Daoy (cell line): ENCODE measurements at places on chromosomes 1 and 21. TPM values are rescaled to one million over a fixed set of nuclear protein-coding genes. Genes with fewer than 3 reads are reported as not detected.
A peak's percentile ranks its signal among the peaks of the same experiment; 100 is the strongest.

GRCh38 chr1:109371341-109371739 is 26.4 kb downstream of the SORT1 start:
- peak; percentile 68 for DNase-seq

DNA sequence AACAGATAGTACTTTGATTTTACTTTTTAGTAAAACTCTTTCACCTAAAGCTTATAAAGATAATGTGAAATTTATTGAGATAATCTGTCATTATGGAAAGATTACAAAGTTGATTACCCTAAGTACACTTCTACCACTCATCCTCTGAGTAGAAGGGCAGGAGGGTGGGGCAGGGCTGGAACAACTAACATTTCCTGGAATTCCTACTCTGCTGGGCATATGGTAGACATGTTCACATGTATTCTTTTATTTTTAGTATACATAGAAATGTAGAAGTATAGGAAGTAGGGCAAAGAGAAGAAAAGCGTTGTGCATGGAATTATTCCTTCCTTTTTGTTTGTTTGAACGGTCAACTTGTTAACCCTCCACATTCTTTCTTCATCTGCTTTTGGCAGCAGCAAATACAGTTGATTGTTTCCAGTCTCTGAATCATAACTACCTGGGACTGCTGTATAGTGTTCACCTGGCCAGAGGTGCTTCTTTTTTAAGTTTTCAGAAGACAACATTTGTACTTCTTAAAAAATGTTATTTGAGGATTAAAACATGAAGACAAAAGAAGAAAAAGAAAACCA is 85.1 kb downstream of the POU2F1 start:
- no peak for DNase-seq

GRCh38 chr1:197424380-197424779 is 156.3 kb downstream of the CRB1 start:
- no peak for DNase-seq

GRCh38 chr1:153288634-153289275 is 24.0 kb downstream of the PGLYRP3 start:
- DNase-seq = peak; percentile 60

The SPATA17 gene
- 1.0 and 1.7 TPM in 2 replicates for total RNA-seq

DNA sequence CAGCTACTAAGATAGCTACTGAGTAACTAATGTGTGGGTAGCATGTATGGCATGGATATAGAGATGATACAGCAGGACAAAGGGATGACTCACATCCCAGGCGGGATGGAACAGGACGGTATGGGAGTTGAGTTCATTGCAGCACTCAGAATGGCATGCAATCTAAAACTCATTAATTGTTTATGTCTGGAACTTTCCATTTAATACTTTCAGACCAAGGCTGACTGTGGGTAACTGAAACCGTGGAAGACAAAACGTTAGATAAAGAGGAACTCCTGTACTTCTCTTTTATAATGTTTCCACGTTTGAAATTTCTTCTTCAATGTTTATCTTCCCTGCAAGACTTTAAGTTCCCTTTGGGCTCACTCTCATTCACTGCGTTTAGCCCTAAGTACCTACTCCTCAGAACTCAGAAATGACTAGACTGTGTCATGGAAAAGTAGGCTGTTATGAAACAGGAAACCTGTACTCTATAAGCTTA is 151.9 kb downstream of the MAGI3 start:
- peak; percentile 86 for DNase-seq

DNA sequence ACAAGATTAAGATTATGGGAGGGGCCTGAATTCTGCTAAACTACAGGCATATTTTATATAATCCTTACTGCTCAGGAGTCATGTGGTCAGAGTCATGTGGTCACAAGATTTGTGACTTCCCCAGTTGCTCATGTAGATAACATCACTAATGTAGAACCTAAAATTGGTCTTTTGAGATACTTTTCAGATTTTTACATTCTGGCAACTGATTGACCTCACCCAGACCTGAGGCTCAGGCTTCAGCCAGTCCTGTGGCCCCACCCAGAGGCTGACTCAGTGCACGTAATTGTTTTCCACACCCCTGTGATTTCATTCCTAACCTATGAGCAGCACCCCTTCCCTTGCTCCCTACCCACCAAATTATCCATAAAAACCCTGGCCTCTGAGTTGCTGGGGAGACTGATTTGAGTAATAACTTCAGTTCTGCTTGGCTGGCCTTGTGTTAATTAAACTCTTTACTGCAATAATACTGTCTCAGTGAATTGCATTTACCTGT is 41.7 kb upstream of the ZNF326 start:
- DNase-seq = peak; percentile 95

The DIO1 gene
- total RNA-seq = not detected in 2 replicates

DNA sequence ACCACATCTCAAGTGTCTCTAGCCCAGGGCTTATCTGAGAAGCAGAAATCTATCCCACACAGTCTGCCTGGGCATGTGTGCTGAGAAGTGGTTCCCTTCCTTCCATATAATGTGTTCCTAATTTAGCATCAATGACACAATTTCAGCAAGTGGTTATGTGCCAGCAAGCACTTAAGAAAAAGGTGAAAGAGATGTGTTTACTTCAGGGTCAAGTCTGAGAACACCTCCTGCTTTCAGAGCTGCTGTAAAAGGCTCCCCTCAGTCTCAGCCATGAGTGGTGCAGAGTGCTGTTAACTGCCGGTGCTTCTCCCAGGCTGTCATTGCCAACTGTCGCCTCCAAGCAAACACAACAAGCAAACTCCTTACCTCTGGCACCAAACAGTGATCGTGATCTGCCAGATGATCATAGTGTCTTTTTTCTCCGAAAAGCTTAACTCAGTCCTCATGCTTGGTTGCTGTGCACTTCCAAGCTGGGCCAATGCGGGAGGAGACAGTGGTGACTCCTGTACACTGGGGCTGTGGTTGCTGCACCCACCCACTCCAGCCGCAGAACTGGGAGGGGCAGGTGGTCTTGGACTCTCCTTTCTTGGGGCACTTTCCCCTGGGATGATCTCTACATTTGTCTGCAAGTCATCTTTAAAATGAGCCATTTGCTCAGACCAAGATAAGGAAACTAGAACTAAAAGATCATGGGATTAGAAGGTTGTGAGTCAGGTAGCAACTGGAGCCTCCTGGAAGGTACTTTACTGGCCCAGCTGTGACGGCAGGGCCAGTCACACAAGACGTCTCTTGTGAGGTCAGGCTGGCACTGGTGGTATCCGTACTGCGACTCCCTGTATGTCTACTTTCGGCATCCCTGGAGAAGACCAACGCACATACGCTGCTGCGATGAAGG is 32.4 kb downstream of the ATP1A1 start:
- no peak for DNase-seq

DNA sequence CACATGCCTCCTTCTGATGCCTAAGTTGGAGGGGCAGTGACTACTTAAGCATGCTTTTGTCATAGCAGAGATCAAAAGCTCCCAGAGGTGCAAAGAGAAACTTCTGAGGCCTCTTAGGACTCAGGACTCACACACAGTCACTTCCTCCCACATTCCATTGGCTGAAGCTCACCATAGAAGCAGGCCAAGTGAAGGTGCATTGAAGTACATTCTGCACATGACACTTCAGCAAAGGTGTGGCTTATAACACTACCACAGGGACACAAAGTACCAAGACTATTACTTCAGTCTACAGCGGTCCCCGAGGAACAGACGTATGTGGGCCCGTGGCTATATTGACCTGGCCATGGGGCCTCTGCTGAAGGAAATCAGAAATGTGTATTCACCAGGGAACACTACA is 2.5 kb upstream of the POGK start:
- peak; percentile 15 for DNase-seq

DNA sequence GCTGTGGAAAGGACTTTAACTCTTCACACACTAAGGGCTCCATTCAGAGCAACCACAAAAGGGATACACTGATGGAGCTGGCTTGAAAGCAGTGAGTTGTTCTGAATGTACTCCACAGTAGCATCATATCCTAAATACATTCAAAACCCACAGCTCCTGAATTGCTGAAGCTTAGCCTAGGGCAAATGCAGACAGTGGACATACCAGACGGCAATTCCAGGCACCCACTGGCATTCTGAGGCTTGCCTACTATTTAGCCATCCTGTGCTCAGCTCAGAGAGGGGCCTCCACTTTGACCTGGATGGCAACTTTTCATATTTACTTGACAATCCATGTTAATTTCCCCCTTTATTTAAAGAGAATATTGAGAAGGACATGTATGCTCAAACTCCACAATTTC is 303.5 kb downstream of the NTNG1 start:
- no peak for DNase-seq

DNA sequence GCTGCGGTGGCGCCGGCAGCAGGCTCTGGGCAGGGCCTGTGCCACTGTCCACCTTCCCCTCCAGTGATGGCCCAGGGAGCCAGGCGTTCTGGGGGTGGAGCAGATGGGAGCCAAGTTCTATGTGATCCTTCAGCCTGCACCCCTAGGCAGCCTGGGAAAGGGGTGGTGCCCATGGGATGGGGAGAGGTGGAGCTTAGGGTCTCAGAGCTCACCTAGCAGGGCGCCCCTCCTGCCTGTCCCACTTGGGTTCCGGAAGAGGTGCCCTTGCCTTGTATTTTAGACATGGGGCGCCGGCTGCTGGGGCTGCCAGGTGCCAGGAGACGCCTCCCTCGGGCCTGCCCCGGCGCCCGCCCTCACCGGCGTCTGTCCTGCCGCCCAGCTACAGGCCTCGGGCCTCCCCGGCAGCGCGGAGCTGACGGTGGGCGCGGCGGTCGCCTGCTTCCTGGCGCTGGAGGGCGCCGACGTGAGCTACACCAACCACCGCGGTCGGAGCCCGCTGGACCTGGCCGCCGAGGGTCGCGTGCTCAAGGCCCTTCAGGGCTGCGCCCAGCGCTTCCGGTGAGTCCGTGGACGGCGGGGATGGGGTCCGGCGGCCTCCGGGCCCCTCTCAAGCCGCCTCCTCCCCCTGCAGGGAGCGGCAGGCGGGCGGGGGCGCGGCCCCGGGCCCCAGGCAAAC is 3.1 kb upstream of the MMP23B start:
- no peak for DNase-seq

The CACNA1E gene
- under 0.01 TPM in 1 of 2 replicates, not detected in the other for total RNA-seq

DNA sequence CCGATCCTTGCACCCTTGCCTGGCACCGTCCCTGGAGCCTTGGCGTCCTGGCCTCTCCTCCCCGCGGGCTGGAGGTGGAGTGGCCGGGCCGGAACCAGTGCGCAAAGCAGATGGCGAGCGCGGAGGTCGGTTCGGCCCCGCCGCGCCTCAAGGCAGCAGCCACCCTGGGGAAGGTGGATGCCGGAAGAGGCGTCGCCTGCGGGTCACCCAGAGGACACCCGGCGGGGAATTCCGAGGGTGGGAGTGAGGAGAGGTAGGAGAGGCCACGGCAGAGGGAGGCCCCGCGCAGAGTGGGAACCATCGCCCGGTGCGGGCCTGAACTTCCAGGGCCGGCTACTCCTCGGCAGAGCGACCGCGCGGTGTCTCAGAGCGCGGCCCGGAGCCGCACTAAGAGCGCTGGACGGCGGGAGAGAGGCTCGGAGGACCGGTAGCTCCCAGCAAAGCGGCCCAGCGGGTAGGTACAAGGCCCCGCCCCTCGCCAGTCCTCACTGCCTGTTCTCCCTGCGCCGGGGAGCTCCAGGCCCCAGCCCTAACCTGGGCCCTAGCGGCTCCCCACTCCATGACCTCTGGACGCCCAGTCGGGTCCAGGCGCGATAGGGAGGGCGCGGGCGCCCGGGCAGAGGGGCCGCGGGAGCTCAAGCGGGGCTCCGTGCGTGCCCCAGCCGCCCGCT is at the start of gene RNF207:
Gene RNF207, plus strand, starts transcription at position 271 of the 671 bp plus-strand sequence. CDS start 417 bp downstream, outside the sequence.
- DNase-seq = peak; percentile 91

- peak; percentile 33 for DNase-seq
Observed at GRCh38 chr1:182392050-182393028, 749 bp upstream of the GLUL start.

DNA sequence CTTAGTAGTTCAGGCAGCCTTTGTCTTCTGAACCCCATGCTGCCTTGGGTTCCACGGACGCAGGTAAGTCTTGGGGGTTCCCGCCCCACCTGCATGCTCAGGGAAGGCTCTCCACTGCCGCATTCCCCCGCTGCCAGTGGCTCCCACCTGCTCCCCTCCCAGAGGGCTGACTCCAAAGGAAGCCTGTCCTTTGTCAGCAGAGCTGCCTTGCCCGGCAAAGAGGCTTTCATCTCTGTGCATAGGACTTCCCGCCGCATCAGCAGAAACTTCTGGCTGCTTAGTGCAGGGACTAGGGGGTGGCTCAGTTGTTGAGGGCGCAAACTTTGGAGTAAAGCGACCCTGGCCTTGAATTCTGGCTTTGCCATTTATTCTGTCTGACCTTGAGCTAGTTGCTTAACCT is 25.2 kb upstream of the ACTL8 start:
- no peak for DNase-seq

The IGSF21 gene
- total RNA-seq = not detected in 2 replicates

- DNase-seq = no peak
Observed at GRCh38 chr1:37731312-37732019, 33.5 kb downstream of the EPHA10 start.

DNA sequence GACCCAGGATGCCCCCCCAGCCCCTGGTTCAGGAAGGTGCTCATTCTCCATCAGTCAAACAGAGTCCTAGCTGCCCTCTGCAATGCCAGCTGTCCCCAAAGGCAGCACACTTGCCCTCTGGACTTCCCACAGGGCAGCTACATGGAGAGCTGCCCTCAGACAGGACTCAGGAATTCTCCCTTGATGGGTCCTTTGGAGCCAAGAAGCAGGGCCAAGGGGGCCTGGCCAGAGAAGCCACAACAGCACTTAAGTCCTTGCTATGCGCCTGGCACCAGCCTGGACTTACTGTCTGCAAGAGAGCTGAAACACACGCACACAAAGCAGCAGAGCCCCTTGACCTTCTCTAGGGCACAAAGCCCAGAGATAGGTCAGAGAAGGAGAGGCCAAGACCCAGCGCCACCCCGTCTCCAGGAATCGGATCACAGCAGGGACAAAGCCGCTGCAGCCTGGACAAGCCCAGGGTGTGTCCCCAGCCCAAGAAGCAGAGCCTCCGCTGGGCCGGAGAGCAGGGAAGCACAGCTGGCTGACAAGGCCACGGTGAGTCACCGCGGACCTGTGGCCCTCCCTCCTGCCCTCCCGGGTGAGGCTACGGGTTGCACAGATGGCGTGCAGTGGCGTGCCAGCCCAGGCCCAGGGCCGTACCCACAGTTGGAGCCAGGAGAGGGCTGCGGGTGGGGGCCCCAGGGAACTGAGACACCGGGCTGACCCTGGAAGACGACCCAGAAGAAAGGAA is 1.7 kb downstream of the WNT9A start:
- peak; percentile 79 for DNase-seq

- DNase-seq = no peak
Observed at GRCh38 chr1:153220606-153221303, 3.4 kb downstream of the PRR9 start.

The GBP7 gene
- total RNA-seq = not detected in 2 replicates

GRCh38 chr1:2210786-2211185 is 16.2 kb upstream of the FAAP20 start:
- DNase-seq = no peak

GRCh38 chr1:182841368-182841988 is 2.3 kb downstream of the DHX9 start:
- DNase-seq = no peak

DNA sequence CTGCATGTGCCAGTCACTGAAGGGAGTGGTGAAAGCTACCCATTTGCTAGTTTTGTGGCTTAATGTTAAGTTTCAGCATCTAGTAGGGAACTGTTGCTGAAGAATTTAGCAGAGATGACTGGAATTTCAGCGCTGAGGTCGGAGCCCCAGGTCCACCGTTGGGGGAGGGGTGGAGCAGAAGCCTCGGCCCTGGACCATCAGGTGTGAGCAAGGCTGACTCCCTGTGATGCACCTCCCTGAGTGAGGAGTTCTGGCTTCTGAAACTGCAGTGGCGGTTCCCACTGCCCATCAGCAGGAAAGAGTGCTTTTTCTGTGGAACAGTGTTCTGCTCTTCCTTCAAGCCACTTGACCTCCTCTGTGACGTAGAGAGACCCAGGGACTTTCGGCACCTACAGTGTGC is 1.3 kb downstream of the NOS1AP start:
- no peak for DNase-seq
